ENCODE measurements at places on chromosomes 6 and 20.

- no peak for DNase-seq
These were observed 190.4 kb upstream of the JAG1 start for GRCh38 chr20:10864076-10864672.

DNA sequence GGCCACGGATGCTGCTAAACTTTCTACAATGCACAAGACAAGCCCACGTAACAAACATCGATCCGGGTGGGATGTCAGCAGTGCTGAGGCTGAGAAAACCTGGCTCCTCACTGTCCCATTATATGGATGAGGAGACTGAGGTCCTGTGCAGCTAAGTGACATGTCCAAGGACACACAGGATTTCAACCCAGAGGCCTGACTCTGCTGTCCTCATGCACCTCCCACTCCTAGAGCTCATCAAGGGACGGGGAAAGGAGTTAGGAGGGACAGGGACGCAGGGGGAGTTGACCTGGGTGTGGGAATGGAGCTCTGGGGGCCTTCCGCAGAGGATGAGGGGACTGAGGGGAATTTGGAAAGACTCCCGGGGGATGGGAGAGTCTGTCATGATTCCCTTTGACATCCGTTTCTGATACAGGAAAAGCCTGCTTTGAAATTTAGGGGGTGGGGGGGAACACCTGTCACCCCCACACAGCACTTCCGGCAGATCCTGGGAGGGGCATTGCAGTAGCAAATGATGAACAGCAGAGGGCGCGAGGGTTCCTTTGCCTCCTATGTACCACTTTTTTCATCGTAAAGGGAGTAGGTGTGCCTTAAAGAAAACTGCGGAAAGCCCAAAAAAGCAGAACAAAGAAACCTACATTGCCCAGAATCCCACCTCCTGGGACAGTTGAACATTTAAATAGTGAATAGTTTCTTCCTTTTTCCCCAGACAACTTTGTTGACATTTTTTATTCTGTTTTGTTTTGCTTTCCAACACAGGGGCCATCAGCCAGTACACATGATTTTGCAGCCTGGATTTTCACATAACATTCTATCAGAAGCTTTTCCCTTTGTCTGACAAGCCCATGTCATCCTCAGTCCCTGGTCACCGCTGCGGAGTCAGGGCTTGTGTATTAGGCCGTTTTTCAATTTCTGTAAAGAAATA, 48.6 kb downstream of the SLC2A10 start:
- DNase-seq = peak; percentile 91

- DNase-seq = peak; percentile 58
These were observed 24.4 kb upstream of the FKBP1A start for GRCh38 chr20:1417273-1417672.

DNA sequence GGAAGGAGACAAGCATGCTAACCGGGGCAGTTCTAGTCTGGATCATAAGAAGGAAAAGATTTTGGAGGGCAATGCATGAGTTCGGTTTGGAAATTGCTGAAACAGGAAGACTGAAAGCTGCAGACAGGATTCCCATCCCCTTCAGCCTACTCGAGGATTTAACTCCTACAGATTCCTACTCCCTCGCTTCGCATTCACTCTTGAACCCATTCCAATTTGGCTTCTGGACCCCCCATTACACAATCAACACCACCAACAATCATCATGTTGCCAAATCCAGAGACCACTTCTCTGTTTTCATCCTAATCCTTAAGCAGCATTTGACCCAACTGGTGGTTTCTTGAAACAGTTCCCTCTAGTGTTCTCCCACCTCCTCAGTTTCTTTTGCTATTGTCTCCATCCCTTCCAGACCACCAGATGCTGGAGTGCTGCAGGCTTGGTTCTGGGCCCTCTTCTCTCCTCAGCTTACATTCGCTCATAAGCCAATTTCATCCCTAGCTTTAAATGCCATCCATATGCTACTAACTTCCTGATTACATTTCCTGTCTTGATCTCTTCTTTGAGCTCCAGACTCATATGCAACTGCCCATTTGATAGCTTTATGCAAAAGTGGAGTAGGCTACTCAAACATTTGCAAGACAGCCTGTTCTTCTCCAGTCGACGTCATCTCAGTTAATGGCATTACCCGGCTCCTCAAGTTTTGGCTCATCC, 66.5 kb downstream of the DTNBP1 start:
- DNase-seq = peak; percentile 92

GRCh38 chr6:73739096-73739495, 43.1 kb downstream of the CD109 start:
- peak; percentile 72 for DNase-seq

All from NCI-H82 (cell line).